Caco-2 (cell line): ENCODE measurements at places on chromosomes 16 and 17. TPM values are rescaled to one million over a fixed set of nuclear protein-coding genes. Genes with fewer than 3 reads are reported as not detected.

ZG16 gene
- 1.4 and 1.9 TPM in 2 replicates for total RNA-seq

C1QTNF8 gene
- total RNA-seq = not detected in 2 replicates

ARSG gene
- 5.8 and 6.1 TPM in 2 replicates for total RNA-seq

ITPRIPL2 gene
- 24.5 TPM in 2 replicates for total RNA-seq

TPSD1 gene
- total RNA-seq = not detected in 2 replicates

HS3ST3A1 gene
- 0.51 TPM in 1 of 2 replicates, not detected in the other for total RNA-seq

NDRG4 gene
- total RNA-seq = 6.7 and 10.7 TPM in 2 replicates

CCDC102A gene
- total RNA-seq = 9.1 and 11.8 TPM in 2 replicates

INCA1 gene
- 0.64 and 1.4 TPM in 2 replicates for total RNA-seq

NACA2 gene
- total RNA-seq = not detected in 2 replicates

- DNase-seq = no peak
Measured at GRCh38 chr16:1199347-1200013, 25.6 kb downstream of the TPSG1 start.

DNA sequence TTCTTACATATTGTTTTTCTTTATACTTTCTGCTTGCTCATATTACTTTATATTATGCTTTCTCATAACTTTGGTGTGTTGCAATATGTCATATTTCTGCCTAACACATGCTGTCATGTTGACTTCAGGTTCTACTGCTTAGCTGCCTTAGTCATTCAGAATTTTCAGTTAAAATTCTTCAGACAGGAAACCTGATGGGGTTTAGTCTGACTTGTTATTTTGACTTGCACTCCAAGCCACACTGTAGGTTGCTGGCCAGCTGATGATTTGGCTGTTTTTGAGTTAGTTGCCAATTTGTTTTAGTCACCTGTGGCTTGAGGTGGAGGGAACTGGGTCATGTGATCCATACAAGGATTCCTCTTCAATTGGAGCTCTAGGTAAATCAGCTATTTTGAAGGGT is 315.4 kb downstream of the MAP2K6 start:
- no peak for DNase-seq

DNA sequence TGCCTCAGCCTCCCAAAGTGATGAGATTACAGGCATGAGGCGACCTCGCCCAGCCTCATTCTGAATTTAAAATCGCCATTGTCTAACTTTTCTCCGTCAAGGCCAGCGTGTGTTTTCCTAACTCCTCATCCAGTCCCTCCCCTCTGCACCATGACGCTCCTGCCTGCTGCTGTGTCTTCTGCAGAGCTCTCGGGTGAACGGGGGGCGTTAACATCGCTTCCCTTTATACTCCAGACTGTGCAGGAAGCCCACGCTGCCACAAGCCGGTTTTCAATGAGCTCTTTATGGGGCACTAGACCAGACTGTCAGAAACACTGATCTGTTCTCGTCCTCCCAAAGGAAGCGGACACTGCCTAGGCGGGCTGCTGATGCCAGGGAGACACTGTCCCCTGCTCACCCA is 13.2 kb downstream of the AANAT start:
- no peak for DNase-seq

DNA sequence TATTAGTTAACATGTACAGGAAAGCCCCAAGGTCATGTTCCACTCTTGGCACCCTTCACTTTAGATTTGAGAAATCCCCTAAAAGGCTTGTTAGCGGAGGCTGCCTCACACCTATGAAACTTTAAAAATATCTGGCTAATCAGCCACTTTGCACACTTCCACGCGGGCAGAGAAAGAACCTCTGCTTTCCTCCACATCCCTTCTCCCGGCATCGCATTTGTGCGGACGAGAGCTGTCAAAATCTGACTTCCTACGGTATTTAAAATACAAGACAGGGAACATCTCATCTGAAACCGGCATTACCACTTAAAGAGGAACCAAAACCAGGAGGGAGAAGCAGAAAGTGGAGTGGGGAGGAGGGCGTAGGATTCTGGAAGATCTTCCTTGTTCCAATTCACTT is 422.3 kb downstream of the TMEM114 start:
- no peak for DNase-seq

- DNase-seq = peak; percentile 91
Measured at GRCh38 chr17:45147581-45148182, 593 bp upstream of the HEXIM1 start.

- no peak for DNase-seq
Measured at GRCh38 chr17:44308865-44309264, 464 bp downstream of the RUNDC3A start.

GRCh38 chr16:11635113-11635652 is 33.1 kb upstream of the SNN start:
- DNase-seq = no peak

DNA sequence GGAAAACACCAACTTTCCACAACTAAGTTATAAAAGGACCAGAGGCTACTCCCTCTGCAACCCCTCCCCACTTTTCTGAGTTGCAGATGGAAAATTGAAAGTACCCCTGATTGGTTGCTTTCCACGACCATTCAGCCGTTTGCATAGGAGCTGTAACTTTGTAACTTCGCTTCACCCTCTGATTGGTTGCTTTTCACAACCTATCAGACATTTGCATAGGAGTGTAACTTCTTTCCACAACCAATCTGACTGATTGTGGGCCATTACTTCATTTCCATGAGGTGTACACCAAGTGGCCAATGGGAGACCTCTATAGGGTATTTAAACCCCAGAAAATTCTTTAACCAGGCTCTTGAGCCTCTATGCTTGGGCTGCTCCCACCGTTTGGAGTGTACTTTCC is 644.1 kb downstream of the WWOX start:
- no peak for DNase-seq

- no peak for DNase-seq
Measured at GRCh38 chr16:50166511-50167500, 13.7 kb downstream of the TENT4B start.

- peak; percentile 29 for DNase-seq
Measured at GRCh38 chr17:36000732-36001109, 632 bp downstream of the CCL15 start.

- no peak for DNase-seq
Measured at GRCh38 chr17:57422574-57423164, 166.3 kb downstream of the MSI2 start.
